Sciatic nerve (tissue), 2 donors: ENCODE measurements at places on chromosomes 5 and 9.

- no peak for DNase-seq
These were observed 35.0 kb downstream of the ARL15 start for GRCh38 chr5:54275361-54275760.

GRCh38 chr5:102249381-102249780 lies 46.7 kb downstream of the SLCO4C1 start:
- DNase-seq: no peak

GRCh38 chr5:100950985-100951384 lies 47.9 kb upstream of the ST8SIA4 start:
- DNase-seq: no peak

GRCh38 chr5:111399113-111399512 lies 113.2 kb downstream of the STARD4 start:
- DNase-seq: no peak

DNA sequence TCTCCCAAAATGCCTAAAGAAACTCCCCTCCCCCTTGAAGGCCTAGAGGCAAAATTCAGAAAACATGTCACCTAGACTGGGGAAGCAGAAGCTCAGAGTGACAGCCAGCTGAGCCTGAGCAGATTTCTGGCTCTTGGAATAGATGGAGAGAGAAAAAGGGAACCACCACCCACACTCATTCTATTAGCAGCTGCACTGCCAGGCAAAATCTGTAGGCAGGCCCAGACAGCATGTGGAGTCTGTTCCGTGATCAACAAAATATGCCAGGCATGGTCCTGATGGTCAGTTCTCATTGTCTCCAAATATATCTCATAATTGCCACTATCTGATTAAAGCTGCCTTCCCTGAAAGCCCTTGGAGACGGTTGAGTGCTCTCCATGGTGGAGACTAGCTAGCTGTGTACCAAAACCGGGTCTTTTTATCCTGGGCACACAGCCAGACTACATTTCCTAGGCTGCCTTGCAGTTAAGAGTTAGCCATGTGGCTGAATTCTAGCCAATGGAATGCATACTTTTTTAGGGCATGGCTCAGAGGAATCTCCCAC lies 131.7 kb upstream of the GPR151 start:
- DNase-seq: no peak

GRCh38 chr5:77832166-77832770 lies 56.1 kb upstream of the TBCA start:
- DNase-seq: no peak

GRCh38 chr5:170795154-170795553 lies 11.6 kb downstream of the GABRP start:
- DNase-seq: no peak

DNA sequence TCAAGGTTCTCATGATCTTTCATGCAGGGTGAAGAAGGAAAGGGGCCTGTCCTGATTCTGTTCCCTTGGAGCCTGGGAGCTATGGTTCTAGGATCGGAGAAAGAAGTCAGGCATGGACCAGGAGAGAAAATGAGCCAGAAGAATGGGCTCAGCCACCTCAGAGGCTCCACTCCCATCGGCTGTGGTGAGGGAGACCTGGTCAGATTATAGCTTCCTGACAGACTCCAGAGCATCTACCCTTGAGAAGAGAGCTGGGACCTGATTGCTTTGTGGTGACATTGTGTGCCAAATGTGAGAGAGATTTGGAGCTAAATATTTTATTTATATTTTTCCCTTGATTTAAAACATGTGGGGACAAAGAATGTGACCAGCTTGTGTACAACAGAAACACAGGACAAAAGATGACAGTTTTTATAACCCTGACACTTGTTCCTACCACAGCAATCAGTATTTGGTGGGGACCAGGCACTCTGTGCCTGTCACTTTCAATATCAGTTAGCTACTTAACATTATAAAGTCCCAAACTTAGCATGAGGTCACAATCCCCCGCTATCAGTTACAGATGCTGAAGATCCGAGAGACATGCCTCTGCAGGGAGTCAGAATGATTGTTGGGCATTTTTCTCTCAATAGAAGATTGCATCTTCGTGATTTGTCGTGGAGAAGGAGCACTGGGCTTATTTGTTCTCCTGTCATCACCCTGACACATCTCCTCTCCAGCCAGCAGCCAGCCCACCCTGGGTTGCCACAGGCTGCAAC lies 228.3 kb upstream of the ADAMTS16 start:
- DNase-seq: no peak

- DNase-seq: no peak
These were observed 7.8 kb downstream of the CCT5 start for GRCh38 chr5:10257870-10258269.
